ENCODE measurements at places on chromosomes 16 and 17. TPM values are rescaled to one million over a fixed set of nuclear protein-coding genes. Genes with fewer than 3 reads are reported as not detected.

The TBC1D26 gene
- 0.19 TPM for polyA plus RNA-seq

The GPR142 gene
- polyA plus RNA-seq, result 0.18 TPM

The PRR35 gene
- polyA plus RNA-seq, result 8.6 TPM

DNA sequence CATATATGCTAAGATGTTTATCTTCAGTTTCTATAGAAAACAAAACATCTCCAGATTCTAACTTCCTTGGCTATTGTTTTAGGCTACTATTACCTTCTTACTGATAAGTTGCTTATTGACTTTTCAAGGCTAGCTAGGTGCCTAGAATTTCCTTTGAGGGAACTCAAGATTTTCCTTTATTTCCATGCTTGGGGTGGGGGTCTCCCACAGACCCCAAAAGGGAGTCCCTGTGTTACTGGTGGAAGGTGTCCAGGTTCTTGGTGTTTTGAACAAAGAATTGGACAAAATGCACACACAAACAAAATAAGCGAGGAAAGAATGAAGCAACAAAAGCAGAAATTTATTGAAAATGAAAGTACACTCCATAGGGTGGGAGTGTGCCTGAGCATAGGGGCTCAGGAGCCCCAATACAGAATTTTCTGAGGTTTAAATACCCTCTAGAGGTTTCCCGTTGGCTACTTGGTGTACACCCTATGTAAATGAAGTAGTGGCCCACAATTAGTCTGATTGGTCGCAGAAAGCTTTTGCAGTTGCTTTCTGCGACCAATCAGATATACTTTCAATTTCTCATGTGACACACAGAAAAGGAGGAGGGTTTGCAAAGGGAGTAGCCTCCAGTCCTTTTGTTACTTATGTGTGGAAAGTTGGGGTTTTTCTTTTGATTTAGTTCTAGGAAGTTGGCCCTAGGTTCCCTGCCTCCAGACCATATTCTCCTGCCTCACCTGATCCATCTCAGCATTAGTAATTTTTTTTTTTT lies 67.5 kb downstream of the MARF1 start:
- DNase-seq, result no peak
